AG08395 (cell line): ENCODE measurements at places on chromosomes 3 and 15.

DNA sequence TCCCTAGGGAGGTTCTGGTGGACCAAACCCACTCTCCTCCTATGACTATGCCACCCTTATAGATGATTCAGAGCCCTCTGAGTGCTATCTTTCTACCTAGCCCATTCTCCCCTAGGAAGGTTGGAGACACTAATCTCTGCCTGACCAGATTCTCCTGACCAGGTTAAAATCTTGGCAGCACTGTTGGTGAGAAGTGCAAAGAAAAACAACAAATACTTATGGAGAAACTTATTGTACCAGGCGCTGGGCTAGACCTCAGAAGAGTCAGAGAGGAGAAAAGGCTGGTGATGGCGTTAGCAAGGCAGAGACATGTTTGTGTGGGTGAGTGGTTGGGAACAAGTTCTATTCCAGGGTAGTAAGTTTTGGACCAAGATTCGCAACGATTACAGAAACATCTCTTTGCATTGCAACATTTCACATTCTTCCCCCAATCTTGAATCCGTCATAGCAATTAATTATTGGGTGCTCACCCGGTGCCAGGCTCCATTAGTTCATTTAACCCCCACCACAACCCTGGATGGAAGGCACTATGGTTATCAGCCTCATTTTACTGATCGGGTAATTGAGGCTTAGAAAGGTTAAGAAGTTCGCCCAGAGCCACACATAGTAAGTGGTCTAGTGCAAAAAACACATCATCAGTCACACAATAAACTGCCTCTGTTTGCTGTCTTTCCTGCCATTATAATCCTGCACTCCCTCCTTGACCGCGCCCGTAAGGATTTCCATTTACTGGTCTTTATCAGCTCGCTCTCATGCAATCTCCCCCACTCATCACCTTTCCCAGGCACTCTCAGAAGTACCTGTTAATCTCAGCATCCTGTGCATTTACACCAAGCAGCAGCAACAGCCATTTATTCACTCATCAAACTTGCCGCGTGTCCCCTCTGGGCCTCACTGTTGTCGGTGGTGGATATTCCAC, 655 bp upstream of the TSPAN3 start:
- no peak for DNase-seq

DNA sequence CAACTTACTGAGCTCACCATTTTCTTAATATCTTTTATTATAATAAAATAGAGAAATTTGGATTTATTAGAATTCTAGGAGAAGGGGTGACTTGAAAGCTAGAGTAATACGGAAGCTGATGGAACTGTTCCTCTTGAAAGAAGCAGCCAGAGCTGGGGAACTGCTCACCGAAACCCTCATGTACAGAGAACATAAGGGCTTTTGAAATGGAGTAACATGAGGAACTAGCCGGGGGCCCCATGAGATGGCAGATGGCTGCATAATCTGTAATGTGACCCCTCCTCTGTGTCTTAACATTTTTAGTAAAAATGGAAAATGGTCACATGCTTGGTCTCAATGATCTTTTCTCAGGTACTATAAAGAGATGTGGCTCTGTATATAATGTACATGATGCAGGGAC, 15.7 kb upstream of the DYNC1LI1 start:
- DNase-seq, result no peak

DNA sequence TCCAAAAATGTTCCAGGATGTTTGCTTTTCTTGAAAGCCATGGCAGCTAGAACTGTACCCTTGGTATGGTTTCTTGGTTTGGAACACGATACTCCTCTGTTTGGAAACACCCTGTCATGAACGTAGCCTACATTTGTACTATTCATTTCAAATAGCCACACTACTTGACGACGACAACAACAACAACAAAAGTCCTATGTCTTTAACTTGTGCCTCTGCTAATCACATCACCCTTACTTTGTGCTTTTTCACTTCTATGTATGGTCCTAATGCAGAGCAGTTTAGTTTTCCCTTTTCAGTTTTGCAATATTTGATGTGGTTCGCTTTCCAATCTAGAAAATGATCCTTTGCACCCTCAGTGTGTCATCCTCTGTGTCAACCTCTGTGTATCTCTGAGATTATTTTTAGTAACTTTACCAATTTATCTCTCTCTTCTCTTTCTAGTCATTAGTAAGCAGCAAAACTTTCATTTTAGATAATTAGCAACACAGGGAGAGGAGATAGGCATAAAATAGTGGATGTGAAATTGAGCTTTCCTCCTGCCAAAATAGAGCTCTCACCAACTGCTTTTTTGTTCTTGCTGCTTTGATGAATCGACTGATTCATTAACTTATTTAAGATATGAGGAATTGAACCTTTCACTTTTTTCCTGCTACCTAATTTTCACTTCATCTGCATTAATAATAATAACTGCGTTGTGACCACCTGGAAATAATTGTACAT, 44.1 kb upstream of the TP63 start:
- no peak for DNase-seq

DNA sequence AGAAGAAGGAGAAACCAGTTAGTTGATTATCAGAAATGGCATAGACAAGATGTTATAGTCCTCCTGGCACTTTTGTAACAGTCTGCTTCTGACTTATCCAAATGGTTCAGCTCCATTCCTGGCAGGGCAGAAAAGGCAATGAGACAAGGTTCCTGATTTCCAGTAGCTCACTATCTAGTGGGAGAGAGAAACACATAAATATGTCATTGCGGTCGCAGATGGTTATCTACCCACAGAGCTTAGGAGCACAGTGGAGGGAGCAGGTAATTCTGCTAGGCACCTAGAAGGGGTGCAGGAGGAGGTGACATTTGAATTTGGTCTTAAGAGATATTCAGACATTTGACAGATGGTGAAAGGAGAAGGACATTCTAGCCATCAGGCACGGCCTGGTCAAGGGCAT, 78.1 kb downstream of the TAMM41 start:
- no peak for DNase-seq

DNA sequence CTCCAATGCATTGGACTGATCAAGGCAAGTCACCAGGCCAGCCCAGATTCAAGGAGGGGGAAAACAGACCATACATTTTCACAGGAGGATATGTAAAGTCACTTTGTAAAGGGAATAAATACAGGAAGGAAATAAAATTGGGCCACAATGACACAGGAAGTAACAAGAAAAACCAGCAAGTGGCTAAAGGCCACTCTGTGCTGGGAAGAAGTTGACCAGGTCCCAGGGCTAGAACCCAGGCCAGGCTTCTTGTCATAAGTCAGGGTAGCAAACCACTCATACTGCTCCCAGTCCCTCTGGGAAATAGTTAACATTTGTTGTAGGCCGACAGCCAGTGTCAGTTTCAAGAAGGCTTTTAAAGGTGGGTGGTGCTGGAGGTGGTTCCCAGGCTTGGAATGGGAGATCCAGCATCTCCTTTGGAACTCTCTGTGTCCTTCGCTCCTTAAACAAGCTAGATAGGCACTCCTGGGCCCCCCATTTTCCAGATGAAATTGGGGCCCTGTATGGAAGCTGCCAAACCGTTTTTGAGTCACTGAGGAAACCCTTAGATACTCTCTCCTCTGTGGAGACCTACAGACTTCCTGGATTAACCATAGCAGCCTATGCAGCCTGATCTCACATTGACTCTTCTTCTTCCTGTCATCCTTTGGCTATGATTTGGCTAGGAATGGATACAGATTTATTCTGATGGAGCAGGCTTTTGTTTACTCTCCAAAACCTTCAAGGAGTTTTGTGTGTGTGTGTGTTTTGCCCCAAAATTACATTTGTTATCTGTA, 14.7 kb upstream of the EDC3 start:
- DNase-seq, result no peak

DNA sequence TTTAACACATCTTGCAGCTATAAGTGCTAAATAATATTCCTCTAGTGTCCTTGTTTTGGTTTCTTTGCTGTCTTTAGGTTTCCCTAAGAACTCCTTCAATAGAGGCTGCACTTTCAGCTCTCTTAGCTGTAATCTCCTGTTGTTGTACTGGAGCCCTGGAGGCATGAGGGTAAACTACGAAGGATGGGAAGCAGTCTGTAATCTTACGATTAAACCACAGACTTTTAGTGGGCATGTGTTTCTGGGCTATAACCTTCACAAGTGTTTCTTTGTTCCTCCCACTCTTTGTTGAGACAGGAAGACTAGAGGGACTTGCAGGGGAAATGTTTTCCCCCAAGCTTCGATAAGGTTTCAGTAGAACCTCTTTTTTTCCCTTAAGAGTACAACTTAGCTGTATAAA, 1058.1 kb downstream of the NSUN3 start:
- no peak for DNase-seq

DNA sequence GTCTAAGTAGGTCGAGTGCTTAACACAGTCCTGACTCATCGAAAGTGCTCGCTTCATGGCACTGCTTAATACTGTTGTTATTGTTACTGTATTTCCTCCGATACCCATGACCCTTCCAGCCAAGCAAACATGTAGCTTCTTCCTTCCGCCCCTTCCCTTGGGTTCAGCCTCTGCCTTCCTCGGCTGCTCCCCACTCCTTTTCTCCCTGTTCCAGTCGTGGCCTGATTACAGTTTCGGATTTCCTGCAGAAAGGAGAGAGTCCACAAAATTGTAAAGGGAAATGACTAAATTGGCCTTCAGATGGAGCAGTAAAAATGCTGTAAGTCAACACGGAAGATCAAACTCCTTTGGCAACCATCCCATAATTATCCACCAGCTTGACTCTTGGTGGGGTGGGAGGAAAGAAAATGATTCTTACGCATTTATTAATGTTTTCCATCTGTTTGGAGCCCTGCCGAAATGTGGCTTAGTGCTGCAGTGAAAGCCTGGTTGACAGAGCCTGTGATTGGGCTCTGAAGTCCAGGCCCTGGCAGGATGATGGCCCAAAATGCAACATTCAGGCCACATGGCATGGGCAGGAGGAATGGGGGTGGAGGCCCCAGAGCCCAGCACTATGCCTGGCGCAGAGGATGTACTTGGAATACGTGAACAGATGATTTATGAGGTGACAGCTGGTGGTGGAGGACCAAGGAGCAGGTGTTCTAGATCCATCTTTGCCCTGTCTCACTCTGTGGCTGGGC, 37.6 kb downstream of the FAM3D start:
- peak; percentile 86 for DNase-seq

DNA sequence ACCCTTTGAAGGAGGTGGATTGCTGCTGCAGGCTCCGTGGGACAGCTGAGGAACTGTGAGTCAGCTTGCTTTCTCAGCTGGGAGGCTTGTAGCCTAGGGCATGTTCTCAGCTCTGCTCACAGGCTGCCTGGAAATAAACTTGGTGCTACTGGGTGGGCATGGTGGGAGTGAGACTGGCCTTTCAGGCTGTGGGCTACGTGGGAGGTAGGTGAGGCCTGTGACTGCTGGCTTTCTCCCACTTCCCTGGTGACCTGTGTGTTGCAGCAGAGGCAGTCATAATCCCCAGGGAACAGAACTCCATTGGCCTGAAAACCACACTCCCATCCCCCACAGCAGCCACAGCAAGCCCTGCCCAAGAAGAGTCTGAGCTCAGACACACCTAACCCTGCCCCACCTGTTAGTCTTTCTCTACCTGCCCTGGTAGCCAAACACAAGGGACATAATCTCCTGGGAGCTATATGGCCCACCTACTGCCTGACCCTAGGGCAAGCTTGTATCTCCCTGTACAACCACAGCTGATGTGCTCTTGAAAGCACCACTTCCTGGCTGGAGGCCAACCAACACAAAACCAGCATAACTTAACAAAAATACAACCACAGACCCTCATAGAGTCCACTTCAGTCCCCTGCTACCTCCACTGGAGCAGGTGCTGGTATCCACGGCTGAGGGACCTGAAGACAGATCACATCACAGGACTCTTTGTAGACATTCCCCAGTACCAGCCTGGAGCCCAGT, 236.5 kb downstream of the SQOR start:
- peak; percentile 17 for DNase-seq

DNA sequence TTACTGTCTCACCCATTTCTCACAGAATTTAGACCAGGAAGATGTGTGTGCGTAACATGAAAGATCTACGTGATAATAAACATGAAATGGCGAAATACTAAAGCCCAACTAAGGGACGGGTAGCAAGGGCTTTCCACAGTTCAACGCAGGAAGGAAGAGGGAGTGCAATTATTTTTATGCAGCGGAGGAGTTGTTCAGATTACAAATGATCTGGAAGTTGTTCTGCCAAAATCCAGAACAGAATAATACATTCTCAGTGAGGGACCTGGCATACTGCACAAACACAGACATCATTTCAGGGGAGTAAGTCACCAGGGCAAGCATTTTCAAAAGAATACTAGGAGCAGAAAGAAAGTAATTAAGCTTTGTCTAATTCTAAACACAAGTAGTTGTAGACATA, 133.6 kb upstream of the RAP2B start:
- DNase-seq, result no peak

- peak; percentile 38 for DNase-seq
These were observed 68.7 kb downstream of the SLTM start for GRCh38 chr15:58864602-58865424.

- DNase-seq, result peak; percentile 67
These were observed 114.8 kb upstream of the THBS1 start for GRCh38 chr15:39465843-39466749.

GRCh38 chr3:197305854-197306253, 7.4 kb upstream of the DLG1 start:
- DNase-seq, result peak; percentile 43

DNA sequence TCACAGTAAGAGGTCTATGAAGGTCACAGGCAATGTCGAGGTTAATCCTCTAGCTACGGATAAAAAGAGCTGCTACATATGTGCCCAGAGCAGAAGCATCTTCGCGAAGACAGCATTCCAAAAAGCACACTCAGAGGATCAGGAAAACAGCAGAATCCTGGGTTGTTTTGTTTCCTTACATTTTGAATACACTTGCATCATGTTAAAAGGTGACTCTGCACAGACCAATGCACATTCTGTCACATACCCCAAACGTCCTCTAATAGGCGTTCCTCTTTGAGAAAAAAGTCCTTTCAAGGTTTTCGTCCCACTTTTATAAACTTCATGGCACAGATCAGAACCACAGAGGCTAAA, 52.7 kb downstream of the VGLL4 start:
- DNase-seq, result peak; percentile 35

GRCh38 chr3:9617056-9617455, 32.2 kb upstream of the MTMR14 start:
- DNase-seq, result no peak

- no peak for DNase-seq
These were observed 1027.3 kb downstream of the TUSC7 start for GRCh38 chr3:117736846-117737245.

- DNase-seq, result peak; percentile 74
These were observed 88.9 kb downstream of the PTPRG start for GRCh38 chr3:61650276-61650675.

DNA sequence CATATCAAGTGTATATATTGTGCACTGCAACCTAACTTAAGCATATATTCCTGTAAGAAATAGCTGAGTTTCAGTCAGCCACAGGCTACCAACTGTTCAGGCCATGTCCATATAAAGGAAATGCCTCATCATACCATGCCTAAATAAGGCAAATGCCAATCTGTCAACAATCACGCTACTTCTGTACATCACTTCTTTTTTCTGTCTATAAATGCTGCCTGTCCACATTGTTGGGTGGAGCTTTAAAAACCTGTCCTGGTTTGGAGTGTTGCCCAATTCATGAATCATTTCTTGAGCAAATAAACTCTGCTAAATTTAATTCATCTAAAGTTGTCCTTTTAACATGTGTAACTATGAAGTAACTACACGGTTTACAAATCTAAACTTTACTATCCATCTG, 1091.9 kb downstream of the NSUN3 start:
- no peak for DNase-seq
